Fibroblast of lung (primary cell): ENCODE measurements at places on chromosomes 1 and 21.
A peak's percentile ranks its signal among the peaks of the same experiment; 100 is the strongest.

DNA sequence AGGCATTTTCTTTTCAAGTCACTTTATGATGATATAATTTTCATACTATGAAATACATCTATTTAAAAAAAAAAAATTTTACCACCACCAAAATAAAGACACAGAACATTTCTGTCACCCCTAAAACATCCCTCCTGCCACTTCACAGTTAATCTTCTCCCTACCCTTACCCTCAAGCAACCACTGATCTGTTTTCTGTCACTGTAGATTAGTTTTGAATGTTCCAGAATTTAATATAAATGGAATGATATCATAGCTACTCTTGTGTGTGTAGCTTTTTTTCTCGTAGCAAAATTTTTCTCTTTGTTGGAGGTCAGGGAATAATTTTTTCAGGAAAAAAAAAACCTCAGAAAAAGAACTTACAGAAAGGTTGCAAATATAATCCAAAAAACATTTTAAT lies 152.7 kb downstream of the RHOU start:
- no peak for DNase-seq

DNA sequence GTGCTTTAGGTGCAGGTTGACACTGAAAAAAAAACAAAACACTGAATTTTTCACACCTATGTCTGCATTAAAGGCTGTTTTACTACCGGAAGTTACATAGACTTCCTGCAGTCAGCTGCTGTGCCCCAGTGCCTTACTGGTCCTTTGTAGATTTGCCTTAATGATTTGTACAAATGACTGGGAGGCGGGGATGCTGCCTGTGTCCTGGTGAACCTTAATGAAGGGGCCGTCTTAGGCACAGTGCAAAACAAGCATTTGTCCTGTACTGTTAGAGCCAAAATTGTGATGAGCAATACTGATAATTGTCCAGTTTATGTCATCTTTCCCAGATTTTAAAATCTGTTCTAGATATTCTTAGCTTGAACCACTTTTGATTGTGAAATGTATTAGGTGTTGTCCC lies 90.9 kb upstream of the PGD start:
- DNase-seq, result no peak

GRCh38 chr1:23502951-23503350 lies 19.0 kb upstream of the ASAP3 start:
- no peak for DNase-seq

DNA sequence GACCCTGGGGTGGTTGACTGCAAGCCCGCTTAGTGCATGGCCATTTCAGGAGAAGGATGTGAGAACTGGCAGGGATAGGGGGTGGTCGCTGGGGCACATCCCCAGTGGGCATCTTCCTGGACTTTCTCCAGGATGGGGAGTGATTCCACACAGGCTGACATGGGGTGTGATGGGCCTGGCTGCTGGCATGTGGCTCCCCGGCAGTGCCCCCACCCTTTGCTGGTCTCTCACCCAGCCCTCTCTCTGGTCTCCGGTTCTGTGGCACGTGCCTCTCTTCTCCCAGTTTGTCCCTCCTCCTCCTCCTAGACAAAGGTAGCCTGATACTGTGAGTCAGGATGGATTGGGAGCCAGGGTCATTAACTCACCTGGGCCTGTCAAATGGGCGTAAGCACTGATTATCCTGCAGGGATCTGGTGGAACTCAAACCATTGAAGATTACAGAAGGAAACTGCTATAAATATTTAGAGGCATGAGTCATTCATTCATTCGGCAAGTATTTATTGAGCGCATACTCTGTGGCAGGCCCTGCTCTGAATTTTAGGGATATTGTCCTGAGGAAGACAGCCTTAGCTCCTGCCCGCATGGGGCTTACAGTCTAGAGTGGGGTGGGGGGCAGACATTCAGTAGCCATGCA lies 23.6 kb upstream of the EPS8L3 start:
- peak; percentile 52 for DNase-seq

GRCh38 chr1:185207170-185207569 lies 50.2 kb downstream of the SWT1 start:
- DNase-seq, result no peak

DNA sequence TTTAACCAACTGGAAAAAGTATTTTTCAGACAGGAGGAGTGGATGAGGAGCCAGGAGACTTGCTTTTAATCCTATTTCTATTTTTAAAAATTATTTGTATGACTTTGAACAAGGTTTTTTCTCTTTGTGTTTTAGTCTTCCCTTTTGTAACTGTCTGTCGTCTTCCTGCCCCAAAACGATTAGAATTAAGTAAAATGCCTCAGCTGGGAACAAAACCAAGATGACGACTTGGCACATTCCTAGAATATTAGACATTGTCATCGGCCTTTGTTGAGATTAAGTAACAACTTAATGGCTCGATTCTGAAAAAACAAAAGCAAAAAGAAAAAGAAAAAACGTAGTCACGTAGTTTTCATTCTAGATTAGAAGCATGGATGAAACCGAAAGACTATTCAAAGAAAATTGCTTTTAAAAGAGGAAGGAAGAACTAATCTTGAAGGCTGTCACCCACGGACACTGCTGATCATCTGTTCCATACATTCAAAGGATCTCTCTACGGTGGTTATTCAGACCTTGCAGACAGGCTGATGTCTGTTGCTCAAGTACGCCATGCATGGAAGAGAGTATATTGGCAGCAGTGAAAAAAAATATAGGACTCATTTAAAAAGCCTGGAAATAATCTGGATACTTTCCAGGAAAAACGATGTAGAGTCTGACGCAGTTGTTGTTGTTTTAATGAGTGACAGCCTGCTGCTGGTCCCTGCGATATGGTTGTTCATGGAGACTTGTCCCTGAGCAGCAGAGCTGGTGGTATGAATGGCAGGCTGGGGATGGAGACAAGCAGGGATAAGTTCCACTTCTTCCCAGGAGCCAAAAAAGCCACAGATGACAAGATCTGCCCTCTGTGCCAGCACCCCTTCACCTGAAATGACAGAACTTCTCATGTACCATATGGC lies 16.8 kb downstream of the GNG4 start:
- peak; percentile 80 for DNase-seq

- no peak for DNase-seq
These were observed 18.3 kb downstream of the TMEM50A start for GRCh38 chr1:25356441-25356840.

DNA sequence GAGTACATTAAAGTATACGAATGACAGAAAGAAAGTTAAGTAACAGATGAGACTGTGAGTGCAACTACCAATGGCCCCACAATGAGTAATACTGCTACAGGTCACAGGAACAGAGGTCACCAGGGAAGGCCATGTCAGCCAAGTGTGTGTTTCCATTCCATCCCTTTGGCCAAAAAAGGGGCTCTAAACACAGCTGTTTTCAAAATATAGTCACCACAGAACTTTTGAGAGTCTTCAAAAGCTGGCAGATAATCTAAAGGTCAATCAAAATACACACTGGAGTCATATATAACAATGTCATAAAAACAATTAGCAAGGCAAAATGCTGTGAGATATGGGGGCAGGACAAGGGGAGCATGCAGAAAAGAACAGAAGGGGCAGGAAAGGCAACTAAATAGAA lies 10.2 kb downstream of the USP24 start:
- DNase-seq, result peak; percentile 61

DNA sequence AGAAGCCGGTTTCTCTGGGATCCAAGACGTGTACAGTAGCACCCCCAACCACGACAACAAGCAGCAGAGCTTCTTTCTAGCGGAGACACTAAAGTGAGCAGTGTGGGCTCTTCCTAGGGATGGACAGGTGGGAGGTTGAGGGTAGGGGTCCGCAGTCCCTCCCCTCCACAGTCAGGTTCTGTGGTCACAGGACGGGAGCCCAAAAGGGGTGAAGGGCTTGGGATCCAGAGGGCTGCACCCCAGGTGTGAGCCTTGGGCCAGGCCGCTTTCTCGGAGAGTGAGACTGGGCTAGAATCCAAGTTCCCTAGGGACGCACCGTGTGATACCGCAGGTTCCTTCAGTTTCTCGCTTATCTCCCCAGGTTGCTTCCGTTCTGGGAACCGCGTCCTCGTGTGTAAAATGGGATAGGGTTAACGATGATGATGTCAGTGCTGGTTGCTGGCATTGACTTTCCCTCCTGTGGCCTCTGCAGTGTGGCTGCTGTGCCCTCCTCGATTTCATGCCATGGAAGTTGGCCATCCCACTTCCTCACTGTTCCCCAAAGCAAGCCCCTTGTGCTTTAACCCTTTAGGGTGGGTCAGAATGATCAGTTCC lies 17.3 kb upstream of the SELENON start:
- DNase-seq, result no peak

DNA sequence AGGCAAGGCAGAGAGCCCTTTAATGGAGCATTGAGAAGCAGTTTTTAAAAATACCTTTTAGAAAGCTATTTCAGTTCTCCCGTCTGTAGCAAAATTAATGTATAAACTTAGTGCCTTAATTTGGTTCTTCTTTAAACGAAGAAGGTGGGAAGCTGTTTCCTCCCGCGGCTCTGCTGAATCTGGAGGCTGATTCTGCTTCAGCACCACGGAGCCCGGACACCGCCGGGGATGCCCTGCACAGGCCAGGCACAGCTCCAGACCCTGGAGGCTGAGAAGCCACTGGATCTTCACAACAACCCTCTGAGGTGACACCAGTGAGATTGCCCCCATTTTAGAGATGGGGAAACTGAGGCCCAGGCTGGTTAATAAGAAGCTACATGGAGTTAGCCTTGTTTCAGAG lies 175.8 kb upstream of the VAMP3 start:
- no peak for DNase-seq

- no peak for DNase-seq
These were observed 91.0 kb upstream of the TMEM51 start for GRCh38 chr1:15062479-15063099.

DNA sequence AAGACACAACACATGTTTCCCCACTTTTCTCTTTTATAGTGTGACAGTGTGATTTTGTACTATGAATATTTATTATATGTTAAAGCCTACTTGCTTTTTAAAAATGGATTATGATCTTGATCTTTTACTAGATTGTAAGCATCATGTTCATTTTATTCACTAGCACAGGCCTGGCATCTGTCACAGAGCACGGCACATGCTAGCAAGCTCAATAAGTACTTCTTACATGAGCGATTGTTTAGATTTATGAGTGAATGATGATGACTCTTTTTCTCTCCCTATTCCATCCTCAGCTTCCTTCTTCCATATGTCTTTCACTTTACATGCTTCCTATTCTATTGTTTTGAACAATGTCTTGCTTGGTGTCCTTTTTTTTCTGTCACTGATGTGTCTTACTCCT lies 1454.1 kb downstream of the MRPL39 start:
- no peak for DNase-seq

DNA sequence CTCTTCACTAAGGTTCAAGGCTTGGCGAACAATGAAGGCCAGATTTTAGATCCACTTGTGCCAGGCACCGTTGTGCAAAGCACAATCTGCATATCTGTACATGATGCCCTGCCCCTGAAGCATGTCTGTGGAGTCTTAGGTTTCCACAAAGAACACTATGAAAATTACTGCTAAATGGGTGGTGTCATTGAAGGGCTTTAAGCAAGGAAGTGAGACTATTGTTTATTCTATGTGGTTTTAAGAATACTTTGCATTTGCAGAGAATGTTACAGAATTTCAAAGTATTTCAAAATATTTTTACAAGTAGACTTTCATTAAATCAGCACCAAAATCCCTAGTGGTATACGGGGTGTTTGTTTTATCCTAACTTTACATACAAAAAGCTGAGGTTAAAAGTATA lies 8.8 kb downstream of the TSEN15 start:
- DNase-seq, result peak; percentile 77

- no peak for DNase-seq
These were observed 43.9 kb downstream of the ATP1A1 start for GRCh38 chr1:116416854-116417513.

DNA sequence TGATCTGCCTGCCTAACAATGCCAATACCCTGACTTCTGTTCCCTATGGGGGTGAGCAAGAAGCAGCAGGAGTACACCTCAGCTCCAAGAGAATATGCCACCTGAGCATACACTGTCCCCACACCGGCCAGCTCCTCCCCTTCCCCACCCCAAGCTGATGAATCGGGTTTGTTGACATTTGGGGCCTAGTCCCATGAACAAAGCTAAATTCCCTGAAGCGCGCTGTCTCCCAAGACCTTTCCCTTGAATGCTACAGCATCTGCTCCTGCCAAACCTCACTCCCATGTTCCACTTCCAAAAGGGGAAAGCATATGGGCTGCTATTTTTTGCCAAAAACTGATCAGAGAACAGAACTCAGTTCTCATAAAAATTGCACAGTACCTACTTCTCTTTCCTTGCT lies 220.4 kb upstream of the CAMK1G start:
- no peak for DNase-seq

- peak; percentile 21 for DNase-seq
These were observed 106.7 kb upstream of the ADAR start for GRCh38 chr1:154714638-154715037.

DNA sequence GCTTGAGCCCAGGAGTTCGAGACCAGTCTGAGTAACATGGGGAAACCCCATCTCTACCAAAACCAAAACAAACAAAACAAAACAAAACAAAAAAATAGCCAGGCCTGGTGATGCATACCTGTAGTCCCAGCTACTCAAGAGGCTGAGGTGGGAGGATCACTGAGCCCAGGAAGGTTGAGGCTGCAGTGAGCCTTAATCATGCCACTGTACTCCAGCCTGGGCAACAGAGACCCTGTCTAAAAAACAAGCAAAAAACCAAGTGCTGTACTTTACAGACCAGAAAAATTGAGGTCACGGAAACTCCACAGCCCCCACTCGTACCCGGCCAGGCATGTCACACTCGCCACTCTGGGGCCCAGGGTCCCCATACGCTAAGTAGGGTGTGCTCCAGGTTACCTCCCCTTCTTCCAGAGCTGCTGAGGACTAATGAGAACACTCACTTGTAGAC lies 22.9 kb downstream of the ATP2B4 start:
- no peak for DNase-seq

DNA sequence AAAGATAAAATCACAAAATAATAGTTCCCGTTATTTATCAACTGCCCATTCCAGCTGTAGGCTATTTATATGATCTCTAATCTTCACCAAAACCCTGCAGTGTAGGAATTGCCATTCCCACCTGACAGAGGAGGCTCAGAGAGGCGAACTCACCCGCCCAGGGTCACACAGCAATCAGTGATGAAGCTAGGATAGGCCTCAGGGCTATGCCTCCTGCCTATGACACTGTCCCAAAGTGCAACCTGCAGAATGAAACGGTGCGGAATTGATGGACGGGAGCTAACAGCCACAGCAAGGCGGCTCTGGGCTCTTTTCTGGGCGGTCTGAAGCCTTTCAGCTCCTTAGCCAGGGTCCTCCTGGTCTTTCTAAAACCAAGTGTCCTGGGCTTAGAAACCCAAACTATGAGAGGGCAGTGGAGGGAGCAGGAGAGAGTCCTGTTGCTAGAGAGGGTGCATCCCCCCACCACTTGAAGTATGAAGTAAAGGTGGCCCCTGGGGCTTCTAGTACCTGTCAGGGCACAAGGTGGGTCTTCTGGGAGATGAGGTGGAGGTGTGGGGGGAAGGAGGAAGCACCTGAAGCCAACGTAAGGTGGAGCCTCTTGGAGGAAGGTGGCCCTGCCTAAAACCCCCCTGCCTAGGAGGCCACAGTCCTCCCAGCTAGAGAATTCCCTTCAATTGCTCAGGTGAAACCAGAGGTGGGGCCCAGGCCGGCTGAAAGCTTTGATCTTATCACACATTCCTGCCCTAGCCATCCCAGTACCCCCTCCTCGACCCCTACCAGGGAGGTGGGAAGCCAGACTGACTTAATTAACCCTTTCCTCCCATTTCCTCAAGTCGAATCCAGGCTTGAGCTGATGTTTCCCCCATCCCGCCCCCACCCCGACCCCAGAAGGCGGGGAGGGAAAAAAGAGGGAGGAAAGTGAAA lies 14.8 kb downstream of the HSPG2 start:
- no peak for DNase-seq
